LHCN-M2 (cell line): ENCODE measurements at places on chromosomes 12 and 14. TPM values are rescaled to one million over a fixed set of nuclear protein-coding genes. Genes with fewer than 3 reads are reported as not detected.
A peak's percentile ranks its signal among the peaks of the same experiment; 100 is the strongest.

Gene DBX2
- not detected in 2 replicates for total RNA-seq

GRCh38 chr14:23537351-23538049, 14.1 kb downstream of the ZFHX2 start:
- DNase-seq = peak; percentile 48

- peak; percentile 18 for DNase-seq
Measured at GRCh38 chr12:96743606-96744005, 163.5 kb upstream of the NEDD1 start.

GRCh38 chr12:76299536-76300296, 48.5 kb downstream of the BBS10 start:
- DNase-seq = no peak

GRCh38 chr12:131242741-131243496, 289.2 kb downstream of the ADGRD1 start:
- DNase-seq = no peak

DNA sequence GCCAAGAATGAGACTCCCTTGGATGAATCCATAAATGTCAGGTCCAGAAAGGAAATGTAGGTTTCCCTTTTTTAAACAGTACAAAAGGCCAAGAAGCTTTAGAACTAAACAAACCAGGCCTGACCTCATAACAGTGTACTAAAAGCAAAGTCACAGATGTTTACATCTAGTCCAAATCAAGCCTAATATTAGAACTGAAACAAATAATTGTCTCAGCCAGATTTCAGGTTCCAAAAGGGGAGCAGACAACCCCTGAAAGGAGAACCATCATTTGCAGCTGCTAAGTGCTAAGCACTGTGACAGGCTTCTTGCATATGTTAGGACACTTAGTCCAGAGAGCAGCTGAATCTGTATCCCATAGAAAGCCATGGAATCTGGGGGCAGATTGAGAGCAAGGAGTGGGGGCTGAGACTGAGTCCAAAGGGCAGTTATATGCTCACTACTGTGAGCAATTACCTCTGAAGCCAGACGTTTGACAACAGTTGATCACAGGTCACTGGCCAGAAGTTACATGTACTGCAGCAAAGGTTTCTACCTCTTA, 90.1 kb downstream of the STXBP6 start:
- peak; percentile 15 for DNase-seq

- no peak for DNase-seq
Measured at GRCh38 chr12:30885321-30885720, 41.2 kb upstream of the TSPAN11 start.

DNA sequence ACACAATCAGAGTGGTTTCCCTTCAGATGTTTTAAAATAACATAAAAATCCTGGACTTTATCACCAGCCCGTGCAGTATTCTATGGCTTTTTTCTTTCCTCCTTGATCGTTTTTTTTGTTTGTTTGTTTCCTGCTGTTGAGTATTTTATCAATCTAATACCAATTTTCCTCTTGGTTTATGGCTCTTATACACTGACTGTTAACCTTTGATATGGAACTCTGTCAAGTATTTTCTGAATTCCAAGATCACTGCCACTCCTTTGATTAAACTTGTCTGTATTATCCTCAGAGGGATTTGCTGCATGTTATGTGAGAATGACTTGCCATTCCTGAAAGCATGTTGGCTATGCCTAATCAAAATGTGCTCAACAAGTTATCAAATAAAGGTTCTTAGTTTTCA, 88.4 kb downstream of the PELI2 start:
- no peak for DNase-seq

DNA sequence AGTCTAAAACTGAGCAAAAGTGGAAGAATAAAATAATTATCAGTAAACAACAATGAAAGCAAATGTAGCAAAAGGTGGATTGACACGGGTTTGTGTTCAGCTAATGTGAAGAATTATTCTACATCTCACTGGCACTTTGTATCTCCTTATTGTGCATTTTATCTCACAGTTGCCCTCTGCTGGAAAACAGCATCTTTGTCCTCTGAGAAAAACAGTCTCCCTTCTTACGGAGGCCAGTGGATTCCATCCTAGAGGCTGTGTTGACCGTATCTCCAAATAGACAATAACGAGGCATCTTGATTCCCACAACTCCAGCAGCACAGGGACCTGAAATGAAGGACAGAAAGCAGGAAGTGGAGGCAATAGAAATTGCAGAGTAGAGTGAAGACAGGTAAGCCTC, 51.3 kb upstream of the PLBD1 start:
- peak; percentile 31 for DNase-seq
